Suppressor macrophage treated with lipopolysaccharide for 4 hours (primary cell): ENCODE measurements at places on chromosomes 7 and 10.

- DNase-seq, result no peak
These were observed 74.6 kb upstream of the STRIP2 start for GRCh38 chr7:129359638-129360037.

- DNase-seq, result no peak
These were observed 181.9 kb downstream of the CCDC3 start for GRCh38 chr10:12819656-12820055.

GRCh38 chr10:14296065-14296709 lies 34.5 kb downstream of the FRMD4A start:
- no peak for DNase-seq

GRCh38 chr7:120920591-120921274 lies 29.8 kb upstream of the ING3 start:
- DNase-seq, result no peak

- no peak for DNase-seq
These were observed 108.8 kb upstream of the EEPD1 start for GRCh38 chr7:36044101-36044892.

DNA sequence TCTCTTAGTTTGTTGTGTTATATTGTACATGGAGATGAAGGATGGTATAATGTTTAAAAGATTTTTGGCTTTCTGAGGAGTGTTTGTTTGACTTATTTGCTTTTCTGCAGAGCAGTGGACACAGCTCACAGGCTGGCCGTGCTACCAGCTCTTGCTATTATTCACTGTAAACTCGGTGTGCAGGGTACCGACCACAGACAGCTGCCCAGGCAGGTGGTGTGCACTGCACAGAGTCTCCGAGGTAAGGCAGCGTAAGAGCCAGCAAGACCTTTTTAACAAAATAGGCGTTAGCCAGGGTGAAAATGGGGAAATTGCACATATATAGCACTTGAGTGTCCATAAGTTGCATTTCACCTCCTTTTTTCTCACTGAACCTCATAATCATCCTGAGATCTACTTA lies 438.0 kb downstream of the CNTNAP2 start:
- DNase-seq, result no peak
